EH (cell line): ENCODE measurements at places on chromosomes 5 and 9.

- DNase-seq, result no peak
These were observed 72.6 kb upstream of the EQTN start for GRCh38 chr9:27369591-27369990.

DNA sequence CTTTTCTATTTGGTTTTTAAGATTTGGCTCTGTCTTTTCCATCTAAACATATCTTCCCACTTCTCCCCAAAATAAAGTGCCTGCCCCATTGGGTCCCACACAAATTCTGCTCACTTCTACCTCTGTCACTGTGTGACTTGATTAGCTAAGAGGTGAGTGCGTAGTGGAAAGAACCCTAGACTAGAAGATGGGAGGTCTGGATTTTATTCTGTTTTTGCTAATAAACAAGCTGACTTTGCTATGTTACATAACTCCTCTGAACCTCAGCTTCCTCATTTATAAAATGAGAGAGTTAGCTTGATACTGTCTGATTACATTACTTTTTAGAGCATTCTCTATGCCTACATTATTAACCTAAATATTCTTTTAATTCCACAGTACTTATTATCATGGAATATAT is 51.3 kb upstream of the PTGER4 start:
- DNase-seq, result no peak

DNA sequence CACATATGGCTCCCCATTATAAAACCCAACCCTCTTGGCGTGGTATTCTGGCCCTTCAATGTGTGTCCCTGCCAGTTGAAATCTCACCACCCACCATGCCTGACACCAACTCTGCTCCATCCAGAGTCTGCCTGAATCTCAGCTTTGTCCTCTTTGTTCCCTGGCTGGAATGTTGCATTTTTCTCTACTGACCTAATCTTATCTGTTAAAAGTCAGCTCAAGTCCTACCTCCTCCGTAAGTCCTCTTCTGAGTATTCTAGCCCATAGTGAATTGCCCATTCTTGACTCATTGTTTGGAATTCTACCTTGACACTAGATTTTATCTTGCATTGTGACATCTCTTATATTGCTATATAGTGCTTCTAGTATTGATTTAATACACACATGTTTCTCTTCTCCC is 207.1 kb upstream of the VLDLR start:
- DNase-seq, result peak; percentile 79

DNA sequence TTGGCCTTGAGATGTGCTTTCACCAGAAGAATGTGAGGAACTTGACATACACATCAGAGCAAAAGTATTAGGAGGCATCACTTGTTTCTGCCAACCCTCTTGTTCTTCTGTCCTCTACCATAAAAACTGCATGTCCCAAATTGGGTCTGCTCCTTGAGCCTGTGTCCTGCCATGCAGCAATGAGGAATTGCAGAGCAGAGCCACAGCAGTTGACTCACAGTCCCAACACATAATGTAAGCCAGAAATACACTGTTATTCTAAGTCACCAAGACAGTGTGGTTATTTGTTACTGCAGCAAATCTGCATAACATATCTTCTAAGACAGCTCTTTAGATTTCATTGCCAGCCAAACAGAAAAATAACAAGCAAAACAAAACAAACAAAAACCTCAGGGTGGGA is 598.2 kb downstream of the PRELID2 start:
- DNase-seq, result peak; percentile 53

GRCh38 chr5:80041527-80041926 is 6.4 kb downstream of the THBS4 start:
- no peak for DNase-seq

DNA sequence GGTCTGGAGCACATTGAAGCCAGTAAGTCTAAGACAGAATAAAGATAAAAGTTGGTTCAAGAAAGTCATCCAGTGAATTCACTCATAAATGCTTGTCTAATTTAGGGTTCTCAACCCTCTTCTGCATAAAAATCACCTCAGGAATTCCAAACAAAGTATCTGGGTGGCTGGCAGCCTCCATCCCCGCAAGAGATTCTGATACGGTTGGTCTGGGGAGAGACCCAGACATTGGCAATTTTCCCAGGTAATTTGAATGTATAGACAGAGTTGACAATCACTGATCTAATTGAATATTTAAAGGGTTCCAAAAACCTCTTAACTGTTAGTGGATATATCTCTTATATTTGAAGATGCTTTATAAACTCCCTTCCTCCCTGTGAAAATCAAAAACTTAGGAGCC is 14.9 kb downstream of the ADAMTSL1 start:
- no peak for DNase-seq

GRCh38 chr5:15637345-15637744 is 137.4 kb downstream of the FBXL7 start:
- DNase-seq, result no peak

DNA sequence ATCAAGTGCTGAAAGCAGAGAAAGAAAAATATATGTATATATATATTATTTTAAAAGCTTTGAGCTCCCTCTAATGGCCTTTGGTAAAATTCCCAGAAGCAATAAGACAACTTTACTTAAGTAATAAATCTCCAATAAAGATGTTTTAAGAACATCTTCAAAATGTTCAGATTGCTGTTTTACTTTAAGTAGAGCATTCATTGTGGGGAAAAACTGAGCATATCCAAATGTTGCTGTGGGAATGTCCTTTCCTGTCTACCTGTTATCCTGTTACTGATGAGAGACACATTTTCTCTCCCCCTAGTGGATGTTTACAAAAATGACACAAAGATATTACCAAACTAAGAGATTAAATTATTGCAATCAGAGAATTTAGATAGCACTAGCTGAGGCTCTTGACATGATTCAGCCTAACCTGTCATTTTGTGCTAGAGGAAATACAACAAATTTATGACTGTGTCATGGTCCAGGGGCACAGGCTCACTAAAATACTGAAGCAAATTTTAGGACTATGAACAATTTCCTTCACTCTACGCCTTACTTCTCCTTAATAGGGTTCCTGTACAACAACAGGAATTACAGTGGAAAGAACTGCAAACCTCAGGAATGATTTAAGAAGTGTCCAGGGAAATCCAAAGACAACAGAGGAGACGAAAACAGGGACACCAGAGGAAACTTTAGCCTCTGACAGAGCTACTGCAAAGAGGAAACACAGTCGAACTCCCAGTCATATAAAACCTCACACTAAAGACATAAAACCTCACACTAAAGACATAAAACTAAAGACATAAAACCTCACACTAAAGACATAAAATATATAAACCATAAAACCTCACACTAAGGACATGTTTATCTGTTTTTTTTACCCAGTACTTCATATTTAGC is 24.3 kb upstream of the PRRC1 start:
- peak; percentile 47 for DNase-seq

DNA sequence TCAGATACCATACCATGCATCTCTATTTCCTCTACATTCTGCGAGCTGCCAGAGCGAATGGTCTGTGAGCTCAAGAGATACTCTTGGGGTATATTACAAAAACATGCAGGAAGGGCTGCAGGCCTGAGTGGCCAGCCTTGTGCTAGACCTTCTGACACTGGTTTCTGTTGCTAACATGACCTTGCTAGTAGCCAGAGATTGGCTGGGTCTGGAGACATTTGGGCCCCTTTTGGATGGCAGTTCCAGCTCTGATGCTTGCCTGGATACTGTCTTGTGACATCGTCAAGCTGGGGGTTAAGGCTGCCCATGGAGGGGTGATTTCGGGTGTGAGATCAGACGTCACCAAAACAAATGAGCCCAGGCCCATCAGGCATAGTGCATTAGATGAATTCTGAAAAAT is 56.1 kb upstream of the FSTL4 start:
- DNase-seq, result no peak

- peak; percentile 71 for DNase-seq
These were observed 43.1 kb downstream of the LNPEP start for GRCh38 chr5:96978812-96979449.

GRCh38 chr9:6408320-6408719 is 4.7 kb upstream of the UHRF2 start:
- no peak for DNase-seq

DNA sequence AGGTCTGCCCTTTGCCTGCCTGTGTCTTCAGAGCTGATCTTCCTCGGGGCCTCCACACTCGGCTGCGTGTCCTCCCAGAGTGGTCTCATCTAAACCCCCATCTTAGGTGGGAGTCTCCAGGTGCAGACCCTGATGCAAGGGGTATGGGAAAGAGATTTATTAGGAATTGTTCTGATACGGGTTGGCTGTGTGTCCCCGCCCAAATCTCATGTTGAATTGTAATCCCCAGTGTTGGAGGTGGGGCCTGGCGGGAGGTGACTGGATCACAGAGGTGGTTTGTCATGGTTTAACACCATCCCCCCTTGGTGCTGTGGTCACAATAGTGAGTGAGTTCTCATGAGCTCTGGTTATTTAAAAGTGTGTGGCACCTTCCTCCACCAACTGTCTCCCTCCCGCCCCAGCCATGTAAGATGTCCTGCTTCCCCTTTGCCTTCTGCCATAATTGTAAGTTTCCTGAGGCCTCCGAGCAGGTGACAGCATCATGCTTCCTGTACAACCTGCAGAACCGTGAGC is 208.4 kb downstream of the AOPEP start:
- DNase-seq, result no peak

- no peak for DNase-seq
These were observed 264.2 kb upstream of the ADAMTS16 start for GRCh38 chr5:4875942-4876341.

GRCh38 chr9:99272836-99273235 is 50.8 kb downstream of the SEC61B start:
- no peak for DNase-seq

DNA sequence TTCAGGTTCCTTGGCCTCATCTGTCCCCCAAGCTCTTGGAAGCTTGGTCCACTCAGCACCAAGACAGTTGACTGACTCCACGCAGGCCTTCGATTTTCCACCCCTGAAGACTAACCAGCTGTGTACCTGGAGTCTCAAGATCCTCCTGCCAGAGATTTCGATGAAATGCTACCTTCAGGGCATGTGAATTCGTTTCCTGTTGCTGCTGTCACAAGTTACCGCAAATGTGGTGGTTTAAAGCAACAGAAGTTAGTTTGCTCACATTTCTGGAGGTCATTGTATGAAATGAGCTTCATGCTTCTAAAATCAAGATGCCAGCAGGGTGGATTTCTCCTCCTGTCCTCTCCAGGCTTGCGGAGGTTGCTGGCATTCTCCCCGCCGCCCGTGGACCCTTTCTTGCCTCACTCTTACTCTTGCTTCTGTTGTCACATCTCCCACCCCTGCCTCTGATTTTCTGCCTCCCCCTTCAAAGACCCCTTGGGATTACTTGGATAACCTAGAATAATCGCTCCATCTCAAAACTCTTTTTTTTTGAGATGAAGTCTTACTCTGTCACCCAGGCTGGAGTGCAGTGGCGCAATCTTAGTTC is 27.6 kb upstream of the RETREG1 start:
- DNase-seq, result no peak

GRCh38 chr5:11212706-11213105 is 451.7 kb upstream of the DAP start:
- DNase-seq, result no peak

- DNase-seq, result no peak
These were observed 41.4 kb downstream of the UBAP1 start for GRCh38 chr9:34220218-34220617.

- DNase-seq, result peak; percentile 65
These were observed 1.4 kb downstream of the PTGR1 start for GRCh38 chr9:111597852-111598732.

- no peak for DNase-seq
These were observed 571.7 kb downstream of the KCTD16 start for GRCh38 chr5:144742361-144742760.

GRCh38 chr9:86413971-86414880 is 60.0 kb upstream of the TUT7 start:
- peak; percentile 46 for DNase-seq

GRCh38 chr5:74521401-74521800 is 119.1 kb downstream of the ENC1 start:
- no peak for DNase-seq

DNA sequence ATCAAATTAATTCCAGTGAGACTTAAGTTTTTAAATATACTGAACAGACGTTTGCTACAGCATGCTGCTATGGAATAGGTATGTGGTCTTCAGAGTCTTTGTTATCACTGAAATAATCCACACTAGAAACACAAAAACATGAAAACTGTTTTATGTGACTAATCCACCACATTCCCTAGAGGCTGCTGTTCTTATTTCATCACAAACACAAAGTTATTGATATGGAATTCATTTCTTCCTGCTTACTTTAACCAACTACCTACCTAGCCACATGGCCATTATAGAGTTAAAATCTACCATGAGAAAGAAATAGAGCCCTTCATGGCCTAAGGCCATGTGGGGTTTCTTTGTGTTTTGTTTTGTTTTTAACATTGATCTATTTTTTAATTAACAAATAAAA is 232.3 kb upstream of the PTGER4 start:
- no peak for DNase-seq

GRCh38 chr5:6649681-6650080 is 16.4 kb downstream of the SRD5A1 start:
- no peak for DNase-seq

DNA sequence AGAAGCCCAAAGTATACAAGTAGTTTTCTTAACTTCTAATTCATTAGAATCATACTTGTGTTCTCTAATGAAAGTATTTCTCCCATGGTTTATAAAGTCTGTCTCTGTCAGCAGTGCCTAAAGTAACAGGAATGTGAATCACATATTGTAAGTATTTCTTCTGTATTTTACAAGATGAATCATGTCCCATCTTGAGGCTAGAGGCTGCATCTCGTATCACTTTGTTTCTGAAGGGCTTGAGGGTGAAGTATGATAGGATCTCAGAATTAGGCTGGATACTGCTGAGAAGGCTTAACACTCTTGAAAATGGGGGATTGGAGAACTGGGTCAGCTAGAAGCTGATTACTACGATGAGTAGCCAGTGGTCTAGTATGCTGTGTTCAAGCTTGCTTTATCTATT is 242.2 kb upstream of the ACTBL2 start:
- peak; percentile 92 for DNase-seq

GRCh38 chr9:116288658-116289057 is 135.1 kb downstream of the PAPPA start:
- peak; percentile 99 for DNase-seq

- DNase-seq, result peak; percentile 22
These were observed 58.7 kb upstream of the CTSL start for GRCh38 chr9:87667164-87667738.

DNA sequence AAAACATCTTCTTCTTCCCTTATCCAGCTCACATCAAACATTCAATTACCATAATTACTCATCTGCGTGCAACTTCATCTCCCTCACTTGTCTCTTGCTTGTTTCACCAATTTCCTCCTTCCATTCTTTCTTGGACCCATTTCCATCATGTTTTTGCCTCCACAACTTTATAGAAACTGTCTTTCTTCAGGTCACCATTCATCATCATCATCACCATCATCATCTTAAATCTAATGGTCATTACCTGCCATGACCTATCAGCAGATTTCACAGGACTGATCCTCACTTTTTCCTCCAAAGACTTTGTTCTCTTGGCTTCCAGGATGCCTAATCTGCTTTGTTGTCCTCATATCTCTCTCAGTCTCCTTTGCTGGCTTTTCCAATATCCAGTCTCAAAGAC is 495.6 kb downstream of the DNAH5 start:
- DNase-seq, result no peak

DNA sequence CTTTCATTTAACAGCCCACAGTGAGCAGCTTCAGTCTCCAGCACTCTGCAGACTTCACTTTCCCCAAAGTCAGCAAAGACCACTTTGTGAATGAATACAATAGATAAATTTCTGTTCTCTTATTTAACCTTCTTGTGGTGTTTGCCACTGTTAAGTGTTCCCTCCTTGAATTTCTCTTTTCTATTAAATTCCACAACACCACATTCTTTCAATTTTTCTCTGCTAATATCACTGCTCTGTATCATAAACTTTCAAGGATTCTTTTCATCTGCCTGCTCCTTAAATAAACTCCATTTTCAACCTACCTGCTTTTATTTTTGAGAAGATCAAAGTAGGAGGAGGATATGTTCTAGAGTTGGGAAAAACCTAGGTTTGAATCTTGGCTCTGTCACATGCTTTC is 739.5 kb upstream of the GRAMD2B start:
- DNase-seq, result no peak
